ENCODE measurements at places on chromosomes 3 and 15.

- no peak for DNase-seq
These were observed 7.1 kb downstream of the SLC25A26 start for GRCh38 chr3:66227915-66228314.

DNA sequence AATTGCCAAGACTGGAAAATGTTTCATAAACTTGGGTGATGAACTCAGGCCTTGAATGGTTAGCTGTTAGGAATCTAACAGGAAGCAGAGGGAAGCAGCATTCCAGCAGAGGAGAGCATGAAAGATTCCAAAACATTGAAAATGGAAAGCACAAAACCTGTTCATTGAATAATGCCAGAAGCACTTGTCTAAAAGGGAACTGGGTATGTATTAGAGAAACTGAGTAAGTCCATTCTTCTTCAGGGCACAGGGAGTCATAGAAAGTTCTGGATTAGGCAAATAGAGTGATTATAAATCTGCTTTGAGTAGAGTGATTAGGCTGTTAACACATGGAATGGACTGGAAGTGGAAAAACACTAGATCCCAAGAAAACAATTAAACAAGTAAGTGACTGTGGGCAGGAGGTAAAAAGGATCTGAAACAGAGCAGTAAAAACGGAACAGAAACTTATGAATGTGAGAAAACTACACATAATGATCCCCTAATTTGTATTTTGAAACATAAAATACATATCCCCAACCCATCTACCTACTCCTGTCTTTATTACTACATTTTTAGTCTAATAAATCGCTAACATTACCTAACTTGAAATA, 343.4 kb downstream of the TBC1D5 start:
- DNase-seq = no peak

GRCh38 chr3:196599734-196600128, 31.3 kb downstream of the FBXO45 start:
- DNase-seq = no peak

DNA sequence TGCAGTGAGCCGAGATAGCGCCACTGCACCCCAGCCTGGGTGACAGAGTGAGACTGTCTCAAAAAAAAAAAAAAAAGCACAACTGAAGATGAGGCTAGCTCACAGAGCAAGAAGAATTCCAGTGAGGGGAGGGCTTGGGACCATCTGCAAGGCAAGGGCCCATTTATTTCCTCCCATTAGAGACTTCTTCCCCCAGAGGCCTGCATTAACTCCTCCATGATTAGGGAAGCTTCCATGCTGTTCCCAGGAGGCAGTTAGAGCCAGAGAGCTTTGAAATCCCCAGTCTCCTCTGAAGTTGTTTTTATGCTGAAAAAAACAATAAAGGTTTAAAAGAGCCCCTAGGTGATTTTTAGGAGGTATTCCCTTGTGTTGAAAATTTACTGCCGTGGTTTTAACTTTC, 54.3 kb upstream of the ADCY5 start:
- no peak for DNase-seq

Data from stimulated activated CD8-positive, alpha-beta memory T cell treated with anti-CD3 and anti-CD28 coated beads, Interleukin-7, amount 100 ng/mL, for 1 hour (primary cell).